GM19239 (cell line): ENCODE measurements at places on chromosomes 4 and X.

DNA sequence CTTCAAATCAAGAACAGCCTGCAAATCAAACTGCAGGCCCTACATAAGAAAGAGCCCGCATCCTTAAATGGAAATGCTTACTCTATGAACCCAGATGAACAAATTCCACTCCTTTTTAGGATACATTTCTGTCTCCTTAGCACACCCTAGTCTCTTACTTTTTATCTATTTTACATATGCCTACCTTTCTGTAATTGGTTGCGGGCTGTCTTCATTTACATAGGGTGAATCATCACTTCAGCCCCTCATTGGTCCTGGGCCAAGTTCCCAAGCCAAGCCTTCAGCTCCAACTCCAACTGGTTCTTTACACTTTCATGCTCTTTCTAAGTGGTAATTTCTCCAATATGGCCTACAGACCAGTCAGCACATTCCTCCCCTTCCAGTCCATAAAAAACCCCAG is 219.3 kb downstream of the TRAM1L1 start:
- no peak for DNase-seq

DNA sequence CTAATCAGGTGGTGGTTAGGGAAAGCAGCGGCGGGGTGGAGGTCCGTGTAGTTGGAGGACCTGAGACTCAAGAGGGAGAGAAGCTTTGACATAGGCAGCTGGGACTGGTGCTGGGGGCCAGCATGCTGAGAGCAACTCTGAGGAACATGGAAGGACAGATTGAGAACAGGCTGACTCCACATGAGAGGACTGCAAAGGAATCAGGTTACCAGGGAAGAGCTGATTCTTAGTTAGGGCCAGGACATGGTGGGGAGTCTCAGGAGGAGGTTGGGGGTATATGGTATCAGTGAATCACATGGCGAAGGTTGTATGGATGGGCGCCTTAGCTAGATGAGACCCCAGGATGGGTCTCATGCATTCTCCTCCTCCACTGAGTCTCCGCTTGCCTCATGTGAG is 264.0 kb upstream of the BOD1L1 start:
- no peak for DNase-seq

- no peak for DNase-seq
Measured at GRCh38 chrX:120797188-120797851, 78.3 kb downstream of the CT47B1 start.

DNA sequence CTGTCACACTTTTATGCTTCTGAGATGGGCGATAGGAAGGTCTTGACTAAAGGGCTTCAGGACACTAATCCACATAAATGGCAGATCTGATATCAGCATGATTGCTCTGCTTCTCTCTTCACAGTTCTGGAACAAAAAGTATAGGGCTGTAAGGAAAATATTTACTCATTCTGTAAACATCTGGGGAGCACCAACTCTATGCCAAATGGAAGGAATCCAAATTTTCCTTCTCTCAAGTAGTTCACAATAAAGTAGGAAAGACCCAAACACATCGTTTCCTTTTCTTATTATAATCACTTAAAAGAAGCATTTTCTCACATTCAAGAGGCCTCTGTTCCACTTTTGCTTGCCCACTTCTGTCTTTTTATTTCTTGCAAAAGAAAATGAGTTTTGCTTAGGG is 45.9 kb upstream of the F9 start:
- DNase-seq: no peak

DNA sequence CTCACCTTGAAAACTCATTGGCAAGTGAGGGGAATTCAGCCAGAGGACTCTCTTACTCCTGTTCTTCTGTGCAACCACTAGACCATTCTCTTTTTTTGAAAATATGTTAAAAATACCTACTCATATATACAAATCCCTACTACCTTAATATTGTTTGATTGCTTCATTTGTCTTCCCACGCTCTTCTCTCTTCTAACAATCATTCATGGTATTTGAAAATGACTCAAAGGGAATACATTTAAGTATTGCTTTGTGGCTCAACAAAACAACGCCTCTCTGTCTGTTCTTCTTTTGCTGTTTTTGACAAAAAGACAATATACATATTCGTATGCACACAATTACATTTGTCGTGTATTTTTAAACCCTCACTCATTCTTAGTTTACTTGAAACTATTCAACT is 589.4 kb downstream of the ANKRD50 start:
- no peak for DNase-seq

DNA sequence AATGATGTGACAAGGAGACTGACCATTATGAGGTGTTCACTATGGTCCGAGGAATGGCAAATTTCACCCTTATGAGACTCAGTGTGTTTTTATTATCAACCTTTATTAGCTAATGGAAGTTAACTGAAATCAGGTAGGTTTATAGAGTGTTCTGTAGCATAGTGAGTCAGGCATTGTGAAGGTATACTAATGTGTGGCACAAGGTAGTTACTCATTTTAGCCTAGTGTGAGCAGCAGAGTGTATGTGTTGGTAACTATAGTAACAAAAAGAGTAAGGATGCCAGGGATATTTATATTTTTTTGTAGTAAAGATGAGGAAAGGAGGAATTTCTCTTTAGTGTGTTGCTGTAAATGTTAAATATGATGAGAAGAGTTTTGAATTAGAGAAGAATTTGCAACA is 12.0 kb downstream of the PDLIM5 start:
- DNase-seq: no peak

- DNase-seq: no peak
Measured at GRCh38 chr4:78845472-78845871, 69.3 kb downstream of the BMP2K start.

GRCh38 chr4:70577220-70577927 is 14.7 kb upstream of the AMBN start:
- no peak for DNase-seq

- DNase-seq: no peak
Measured at GRCh38 chr4:121273191-121273590, 107.6 kb downstream of the QRFPR start.

DNA sequence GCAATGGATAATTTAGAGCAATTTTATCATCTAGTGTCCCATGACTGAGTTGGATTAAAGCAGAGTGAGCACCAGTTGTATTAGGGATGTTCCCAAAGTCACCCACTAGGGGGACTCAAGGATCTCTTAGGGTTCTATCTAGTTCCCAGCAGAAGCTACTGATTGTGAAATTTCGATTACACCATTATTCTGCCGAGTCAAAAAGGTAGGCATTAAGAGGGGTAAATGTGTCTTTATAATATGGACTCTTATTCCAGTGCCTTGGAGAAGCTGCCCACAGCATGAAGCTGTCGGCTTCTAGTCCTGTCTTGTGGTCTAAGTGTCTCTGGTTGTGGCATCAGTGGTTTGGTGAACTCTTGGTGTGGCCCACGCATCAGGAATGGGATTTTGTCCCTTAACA is 53.3 kb downstream of the RGS12 start:
- peak; percentile 71 for DNase-seq
